ENCODE measurements at places on chromosomes 6 and 20.

GRCh38 chr6:106448000-106448426 is 87.5 kb downstream of the CRYBG1 start:
- no peak for DNase-seq

DNA sequence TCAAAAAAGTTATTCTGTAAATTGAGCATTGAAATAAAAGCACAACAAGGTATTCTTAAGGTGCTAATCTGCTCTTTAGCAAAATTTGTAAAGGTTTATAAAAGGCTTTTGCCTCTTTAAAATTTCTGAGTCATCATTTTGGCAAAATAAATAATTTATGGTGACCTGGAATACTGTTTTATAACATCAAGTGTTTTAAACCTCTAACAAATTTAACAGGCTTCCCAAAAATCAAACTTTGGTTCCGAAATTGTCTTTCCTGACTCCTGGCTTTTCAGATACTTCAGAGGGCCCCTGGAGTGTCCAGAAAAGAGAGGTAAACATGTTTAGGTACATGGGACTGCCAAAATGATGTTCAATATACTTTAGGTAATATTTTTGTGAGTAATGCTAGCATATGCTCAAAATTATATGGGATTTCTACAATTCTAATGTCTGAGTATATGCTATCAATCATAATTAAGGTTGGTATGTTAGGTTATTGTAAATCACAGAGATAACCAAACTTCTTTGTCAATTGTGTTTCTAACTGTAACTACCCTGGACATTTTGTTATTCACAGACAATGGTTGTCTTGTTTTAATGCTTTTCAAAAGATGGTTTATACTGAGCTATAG is 160.3 kb upstream of the OLIG3 start:
- DNase-seq, result no peak

DNA sequence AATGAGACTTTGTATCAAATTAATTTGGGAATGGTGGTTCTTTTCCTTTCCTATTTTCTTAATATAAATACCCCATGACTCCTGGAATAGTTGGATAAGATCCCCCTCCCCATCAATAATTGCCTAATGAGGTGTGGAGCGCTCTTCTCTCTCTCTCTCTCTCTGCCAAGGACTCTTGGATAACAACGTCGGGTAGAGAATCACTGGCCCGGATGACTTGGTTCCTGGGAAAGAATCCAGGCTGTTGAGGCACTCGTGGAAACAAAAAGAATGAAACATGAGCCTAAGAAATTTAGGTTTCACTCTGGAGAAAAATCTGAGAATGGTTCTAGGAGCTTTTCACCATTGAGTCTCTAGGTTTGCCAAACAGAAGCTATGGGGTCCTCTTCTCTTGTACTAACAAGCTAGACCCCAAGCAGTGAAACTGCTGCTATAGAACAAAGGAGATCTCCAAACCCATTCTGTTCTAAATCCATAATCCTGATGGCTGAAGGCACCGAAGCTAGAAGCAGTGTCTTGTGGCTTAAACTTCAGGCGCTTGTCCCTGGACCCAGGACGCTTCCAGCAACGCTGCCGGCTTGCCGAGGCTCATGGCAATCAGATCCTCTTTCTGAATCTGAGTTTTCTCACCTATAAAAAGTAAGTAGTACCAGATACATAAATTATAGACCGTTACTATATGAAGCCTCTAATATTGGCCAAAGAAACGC is 241.6 kb upstream of the BTBD3 start:
- no peak for DNase-seq

GRCh38 chr20:51902933-51903332 is 100.6 kb upstream of the SALL4 start:
- DNase-seq, result no peak

GRCh38 chr6:130513770-130514169 is 148.0 kb downstream of the TMEM200A start:
- peak; percentile 7 for DNase-seq

GRCh38 chr6:137155830-137156229 is 17.6 kb downstream of the IL22RA2 start:
- no peak for DNase-seq

Data from activated CD8-positive, alpha-beta memory T cell treated with anti-CD3 and anti-CD28 coated beads for 1 hour (primary cell).